ENCODE measurements at places on chromosomes 11 and 22.

GRCh38 chr11:106463154-106463553 lies 385.7 kb downstream of the AASDHPPT start:
- no peak for DNase-seq

- DNase-seq = peak; percentile 91
Measured at GRCh38 chr11:64204464-64204989, 2.0 kb upstream of the FERMT3 start.

DNA sequence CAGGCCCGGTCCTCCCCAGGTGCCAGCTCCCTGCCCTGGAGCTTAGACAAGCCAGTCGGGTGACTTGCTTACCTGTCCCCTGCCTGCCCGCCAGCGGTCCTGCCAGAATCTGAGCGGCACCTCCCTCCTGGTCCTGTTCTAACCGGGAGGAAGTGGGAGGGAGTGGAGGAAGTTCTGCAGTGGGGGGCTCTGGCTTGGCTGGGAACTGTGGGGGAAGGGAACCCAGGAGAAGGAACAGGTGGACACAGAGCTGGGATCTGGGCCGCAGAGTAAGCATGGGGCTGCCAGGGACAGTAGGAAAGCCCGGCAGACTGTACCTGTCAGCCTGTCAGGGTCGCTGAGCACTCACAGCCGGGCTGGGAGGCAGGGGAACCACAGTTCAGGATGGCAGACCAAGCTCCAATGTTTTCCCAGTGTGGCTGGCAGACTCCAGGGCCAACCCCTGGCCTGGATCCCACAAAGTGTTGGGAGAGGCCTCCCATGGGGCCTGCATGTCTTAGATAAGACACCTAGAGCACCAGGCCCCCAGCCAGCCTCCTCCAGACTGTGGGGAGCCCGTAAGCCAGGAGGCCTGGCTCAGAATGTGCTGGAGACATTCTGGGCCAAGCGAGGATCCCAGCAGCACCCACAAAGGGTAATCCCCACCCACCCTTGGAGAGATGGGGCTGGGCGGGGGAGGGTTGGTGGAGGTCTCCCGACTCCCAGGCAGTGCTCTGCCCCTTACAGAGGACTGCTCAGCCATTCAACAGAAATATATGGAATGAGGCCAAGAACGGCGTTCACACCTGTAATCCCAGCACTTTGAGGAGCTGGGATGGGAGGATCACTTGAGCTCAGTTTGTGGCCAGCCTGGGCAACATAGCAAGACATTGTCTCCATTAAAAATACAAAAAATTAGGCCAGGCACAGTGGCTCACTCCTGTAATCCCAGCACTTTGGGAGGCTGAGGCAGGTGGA lies 2.3 kb downstream of the CYB5R3 start:
- no peak for DNase-seq

DNA sequence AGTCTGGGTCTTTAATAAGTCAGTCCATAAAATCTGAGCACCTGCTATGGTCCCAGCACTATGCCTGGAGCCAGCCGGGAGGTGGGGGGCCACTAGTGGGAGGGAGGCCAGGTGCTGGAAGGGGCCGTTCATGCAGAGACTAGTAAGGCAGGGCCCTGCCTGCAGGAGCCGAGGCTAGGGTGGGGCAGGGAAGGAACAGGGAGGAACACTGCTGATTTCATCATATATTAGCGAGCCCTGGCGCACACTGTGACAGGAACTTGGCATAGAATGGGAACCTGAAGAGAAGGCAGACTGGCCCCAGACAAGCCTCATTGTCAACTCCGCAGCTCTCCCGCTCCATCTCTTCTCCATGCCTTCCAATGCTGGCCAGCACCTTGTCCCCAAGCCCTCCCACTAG lies 7.1 kb downstream of the VSIG10L2 start:
- DNase-seq = no peak

- DNase-seq = no peak
Measured at GRCh38 chr11:72770799-72771198, 18.6 kb upstream of the ARAP1 start.

DNA sequence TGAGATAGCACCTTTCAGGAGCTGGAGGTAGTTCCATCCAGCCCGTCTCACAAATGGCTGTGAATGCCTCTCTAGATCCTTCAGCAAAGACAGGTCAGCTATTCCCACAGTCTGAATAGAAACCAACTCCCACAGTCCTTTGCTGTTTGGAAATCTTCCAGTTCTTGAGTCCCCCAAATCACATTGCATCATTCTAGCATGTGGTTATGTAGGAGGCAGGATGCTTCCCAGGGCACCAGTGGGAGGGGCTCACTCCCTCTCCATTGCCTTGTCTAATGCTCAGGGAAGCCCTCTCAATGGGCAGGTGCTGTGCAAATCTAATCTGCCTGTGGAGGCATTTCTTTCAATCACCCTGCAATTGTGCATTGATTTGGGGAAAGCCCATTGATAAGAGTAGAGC lies 14.6 kb downstream of the NAV2 start:
- DNase-seq = no peak

DNA sequence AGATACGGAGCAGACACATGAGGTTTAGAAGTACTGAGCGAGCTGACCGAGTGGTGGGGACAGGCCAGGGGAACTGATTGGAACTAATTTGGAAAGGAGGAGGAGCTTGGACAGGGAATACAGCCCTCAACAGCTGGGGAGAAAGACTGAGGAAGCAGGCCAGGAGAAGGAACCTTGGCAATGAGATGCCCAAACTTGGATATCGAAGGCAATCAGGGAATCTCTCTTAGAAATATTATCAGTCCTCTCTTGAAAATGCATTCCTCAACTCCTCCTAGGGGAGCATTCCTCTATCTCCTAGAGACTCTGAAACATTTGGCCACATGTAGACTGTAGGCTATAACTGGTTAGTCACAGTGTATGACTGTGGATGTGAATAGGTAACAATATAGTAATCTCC lies 284.6 kb downstream of the GUCY1A2 start:
- no peak for DNase-seq

GRCh38 chr11:72781063-72781312 lies 12.9 kb downstream of the STARD10 start:
- DNase-seq = no peak
